ENCODE measurements at places on chromosomes 5 and 9.
A peak's percentile ranks its signal among the peaks of the same experiment; 100 is the strongest.

- no peak for DNase-seq
Observed at GRCh38 chr9:13862654-13863053, 451.3 kb downstream of the NFIB start.

- peak; percentile 62 for DNase-seq
Observed at GRCh38 chr9:126398403-126399058, 71.9 kb downstream of the MVB12B start.

GRCh38 chr5:60293518-60293917 lies 400.0 kb upstream of the PDE4D start:
- DNase-seq, result no peak

GRCh38 chr9:17481565-17481964 lies 97.3 kb upstream of the SH3GL2 start:
- DNase-seq, result no peak

- DNase-seq, result no peak
Observed at GRCh38 chr9:69299826-69300225, 25.2 kb upstream of the ENTREP1 start.

- DNase-seq, result no peak
Observed at GRCh38 chr5:143772621-143773020, 39.3 kb upstream of the HMHB1 start.

GRCh38 chr5:1315018-1315708 lies 20.3 kb upstream of the TERT start:
- DNase-seq, result no peak

Data from HTR-8/SVneo (cell line).